ENCODE measurements at places on chromosomes 2 and 18. TPM values are rescaled to one million over a fixed set of nuclear protein-coding genes. Genes with fewer than 3 reads are reported as not detected.
A peak's percentile ranks its signal among the peaks of the same experiment; 100 is the strongest.

DNA sequence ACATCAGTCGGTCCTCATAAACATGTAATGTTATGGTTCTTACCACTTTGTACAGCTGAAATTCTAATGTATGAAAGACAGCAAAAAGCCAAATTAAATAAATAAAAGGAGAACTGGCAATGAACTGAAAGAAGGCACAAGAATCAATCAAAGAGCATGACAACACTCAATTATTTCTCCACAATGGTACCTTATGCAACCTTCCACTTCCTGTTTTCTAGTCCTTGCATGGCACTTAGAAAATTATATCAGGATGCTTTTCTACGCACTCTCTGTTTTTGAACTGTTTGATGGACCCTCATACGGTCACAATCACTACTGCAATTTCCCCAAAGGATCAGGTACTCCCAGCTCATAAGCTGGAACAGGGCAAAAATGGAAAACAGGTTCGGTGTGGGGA, 81.6 kb downstream of the EPB41L3 start:
- no peak for DNase-seq

DNA sequence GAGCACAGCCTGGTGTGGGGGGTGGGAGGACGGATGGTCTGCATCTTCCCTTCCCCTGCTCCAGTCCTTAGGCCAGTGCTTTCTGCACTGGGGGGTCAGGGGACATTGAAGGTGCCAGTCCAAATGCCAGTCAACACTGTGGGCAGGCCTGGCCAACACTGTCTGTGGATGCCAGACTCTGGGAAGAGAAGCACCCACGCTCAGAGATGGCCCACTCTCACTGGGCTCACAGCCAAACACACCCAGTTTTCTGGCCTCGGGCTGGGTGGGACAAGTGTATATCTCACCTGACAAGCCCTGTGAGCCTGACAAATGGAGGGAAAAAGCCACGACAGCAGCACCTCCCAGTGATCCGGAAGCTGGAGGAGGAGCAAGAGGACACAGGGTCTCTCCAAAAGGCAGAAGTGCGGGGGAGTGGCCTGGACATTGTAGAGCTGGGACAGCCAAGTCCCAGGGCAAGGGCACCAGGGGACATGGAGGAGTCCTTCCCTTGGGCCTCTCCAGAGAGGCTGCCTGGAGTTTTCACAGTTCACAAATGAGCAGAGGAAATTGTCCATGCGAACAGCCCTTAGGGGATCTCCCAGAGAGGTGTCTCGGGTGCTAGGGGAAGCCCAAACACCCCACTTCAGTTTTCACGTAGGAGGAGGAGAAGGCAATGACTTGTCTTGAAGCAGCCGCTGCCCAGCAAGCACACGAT, 79.3 kb downstream of the SDC1 start:
- DNase-seq, result no peak

DNA sequence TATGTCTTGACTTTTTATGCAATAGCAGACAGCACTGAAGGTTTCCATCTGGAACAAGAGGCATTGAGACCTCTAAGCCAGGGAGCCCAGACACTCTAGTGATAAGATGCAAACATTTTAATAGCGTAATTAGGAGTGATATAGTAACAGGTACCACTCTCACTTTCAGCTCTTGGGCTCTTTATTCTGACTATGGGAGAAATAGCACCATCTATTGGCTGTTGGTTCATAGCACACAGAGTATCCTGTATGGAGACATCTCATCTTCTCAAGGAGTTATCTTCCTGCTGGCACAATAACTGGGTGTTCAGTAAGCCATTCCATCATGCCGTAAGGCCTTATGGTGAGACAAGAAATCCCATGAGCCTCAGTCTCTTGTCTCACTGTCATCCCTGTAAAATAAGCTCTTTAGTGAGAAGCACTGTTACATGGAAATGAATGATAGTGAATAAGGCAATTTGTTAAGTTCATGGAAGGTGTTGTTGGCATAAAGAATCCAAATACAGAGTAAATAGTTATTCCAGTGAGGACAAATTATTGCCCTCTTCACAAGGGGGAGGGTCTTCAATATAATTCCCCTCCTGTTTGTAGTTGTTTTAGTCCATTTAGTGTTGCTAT, 48.3 kb downstream of the THUMPD2 start:
- peak; percentile 37 for DNase-seq

DNA sequence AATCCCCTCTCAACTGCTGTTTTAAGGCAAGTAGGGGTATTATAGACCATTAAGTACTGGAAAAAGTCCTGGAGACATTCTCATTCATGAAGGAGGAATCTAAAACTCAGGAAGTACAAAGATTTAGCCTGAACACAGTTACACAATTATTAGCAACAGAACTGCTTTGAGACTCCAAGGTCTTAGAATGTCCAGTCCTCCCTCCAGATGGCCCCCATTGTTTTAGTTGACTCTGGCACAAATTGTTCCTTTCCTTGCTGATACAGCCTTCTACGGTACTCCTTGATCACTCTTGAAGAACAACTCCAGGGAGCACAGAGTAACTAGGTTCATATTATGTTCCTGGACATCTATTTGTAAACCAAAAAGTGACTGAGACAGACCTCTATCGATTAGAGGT, 210.1 kb upstream of the RND3 start:
- no peak for DNase-seq

GRCh38 chr2:238897122-238897880, 49.4 kb downstream of the TWIST2 start:
- DNase-seq, result no peak

DNA sequence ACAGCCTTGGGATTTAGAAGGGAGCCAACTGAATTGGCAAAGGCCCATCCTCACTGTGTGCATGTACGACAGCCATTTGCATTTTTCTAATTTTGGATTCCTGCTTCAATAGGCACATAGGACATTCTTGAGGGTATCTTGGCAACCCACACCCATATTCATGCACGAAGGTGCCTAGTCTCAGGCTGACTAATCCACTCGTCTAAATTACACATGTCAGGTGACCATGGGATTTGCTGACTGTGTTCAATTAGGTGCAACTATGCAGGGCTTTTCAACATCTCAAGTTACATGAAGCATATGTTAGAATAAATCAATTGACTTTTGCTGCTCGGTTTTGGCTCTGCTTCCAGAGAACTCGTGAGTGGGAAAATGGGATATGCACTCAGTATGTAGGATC, 249.7 kb downstream of the SP3 start:
- peak; percentile 20 for DNase-seq

GRCh38 chr2:110971811-110972210, 148.9 kb upstream of the BCL2L11 start:
- DNase-seq, result no peak

DNA sequence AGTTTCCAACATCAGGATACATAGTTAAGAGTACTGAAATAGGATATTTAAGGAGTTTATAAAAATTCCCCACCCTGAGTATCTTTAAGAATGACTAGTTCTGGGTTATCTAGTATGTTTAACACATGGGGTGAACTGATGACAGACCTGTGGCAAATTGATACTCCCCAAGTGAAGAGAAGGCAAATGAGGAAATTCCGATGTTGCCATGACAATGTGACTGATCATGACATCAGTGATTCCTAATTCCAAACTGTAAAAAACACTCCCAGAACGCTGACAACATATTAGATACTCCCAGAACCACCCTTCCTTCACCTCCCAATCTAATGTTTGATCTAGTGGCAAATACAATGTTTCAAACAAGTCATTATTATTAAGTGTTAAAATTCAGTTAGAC, 77.6 kb downstream of the RBMS1 start:
- peak; percentile 81 for DNase-seq

- DNase-seq, result no peak
These were observed 32.7 kb upstream of the SPRED2 start for GRCh38 chr2:65465124-65465523.

GRCh38 chr2:135299165-135299564, 231.9 kb downstream of the ZRANB3 start:
- DNase-seq, result no peak

GRCh38 chr2:233234264-233234663, 17.2 kb upstream of the ATG16L1 start:
- DNase-seq, result no peak

GRCh38 chr2:122255924-122256323, 500.5 kb downstream of the TSN start:
- no peak for DNase-seq

- no peak for DNase-seq
These were observed 245.6 kb downstream of the FAM210A start for GRCh38 chr18:13480571-13481255.

GRCh38 chr2:231379266-231380215, 16.0 kb upstream of the B3GNT7 start:
- no peak for DNase-seq

- DNase-seq, result no peak
These were observed 41.5 kb downstream of the SUCLG1 start for GRCh38 chr2:84417453-84418145.

GRCh38 chr2:36294316-36294721, 61.3 kb upstream of the CRIM1 start:
- no peak for DNase-seq

DNA sequence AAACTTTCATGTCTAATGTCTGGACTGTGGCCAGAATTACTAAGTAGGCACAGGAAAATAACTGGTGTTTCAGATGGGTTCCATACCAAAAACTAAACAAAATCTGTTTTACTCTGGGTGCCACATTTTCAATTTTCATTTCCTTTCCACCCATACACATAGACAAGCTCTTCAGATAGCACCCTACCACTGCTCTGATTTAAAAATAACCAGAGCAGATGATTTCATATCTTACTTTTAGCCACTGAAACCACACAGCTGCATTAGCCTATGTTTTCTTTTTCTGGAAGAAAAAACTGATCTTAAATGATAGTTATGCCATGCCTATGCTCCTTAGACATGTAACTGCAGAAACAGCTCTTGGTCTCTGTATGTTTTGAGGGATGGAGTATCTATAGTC, 647.6 kb downstream of the CPS1 start:
- DNase-seq, result no peak

- DNase-seq, result no peak
These were observed 19.5 kb downstream of the INPP4A start for GRCh38 chr2:98463988-98464771.

DNA sequence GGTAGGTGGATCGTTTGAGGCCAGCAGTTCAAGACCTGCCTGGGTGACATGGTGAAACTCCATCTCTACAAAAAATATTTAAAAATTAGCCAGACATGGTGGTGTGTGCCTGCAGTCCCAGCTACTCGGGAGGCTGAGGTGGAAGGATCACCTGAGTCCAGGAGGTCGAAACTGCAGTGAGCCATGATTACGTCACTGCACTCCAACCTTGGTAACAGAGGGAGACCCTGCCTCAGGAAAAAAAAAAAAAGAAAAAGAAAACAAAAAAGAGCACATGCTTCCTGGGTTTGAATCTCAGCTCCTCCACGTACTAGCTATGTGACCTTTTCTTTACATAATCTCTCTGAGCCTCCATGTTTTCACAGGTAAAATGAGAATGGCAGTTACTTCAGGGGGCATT, 107.5 kb upstream of the STPG4 start:
- DNase-seq, result no peak

- DNase-seq, result peak; percentile 17
These were observed 108.0 kb downstream of the CDH19 start for GRCh38 chr18:66495844-66496243.

DNA sequence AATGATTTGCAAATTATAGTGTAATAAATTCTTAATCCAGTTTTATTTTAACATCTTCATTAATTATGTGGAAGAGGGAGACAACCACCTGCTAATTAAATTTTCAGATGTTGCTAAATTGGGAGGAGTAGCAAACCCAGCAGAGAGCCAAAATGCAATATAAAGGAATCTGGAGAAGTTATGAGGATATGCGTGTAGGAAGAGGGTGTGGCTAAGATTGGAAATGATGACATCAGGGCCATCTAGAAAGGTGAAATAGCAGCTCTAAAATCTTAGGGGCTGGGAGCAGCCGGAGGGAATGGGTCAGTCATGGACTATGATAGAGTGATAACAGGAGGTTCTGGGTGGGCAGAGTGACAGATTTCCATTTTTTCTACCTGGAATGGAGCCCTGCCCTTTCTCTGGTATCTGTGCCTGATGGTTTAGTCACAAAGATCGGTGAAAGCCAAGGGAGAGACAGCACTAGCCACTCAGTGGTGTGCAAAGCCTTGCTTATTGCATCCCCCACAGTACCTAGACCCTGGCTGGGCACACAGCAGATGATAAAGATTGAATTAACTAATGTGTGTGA, 379.2 kb upstream of the CELF4 start:
- no peak for DNase-seq

DNA sequence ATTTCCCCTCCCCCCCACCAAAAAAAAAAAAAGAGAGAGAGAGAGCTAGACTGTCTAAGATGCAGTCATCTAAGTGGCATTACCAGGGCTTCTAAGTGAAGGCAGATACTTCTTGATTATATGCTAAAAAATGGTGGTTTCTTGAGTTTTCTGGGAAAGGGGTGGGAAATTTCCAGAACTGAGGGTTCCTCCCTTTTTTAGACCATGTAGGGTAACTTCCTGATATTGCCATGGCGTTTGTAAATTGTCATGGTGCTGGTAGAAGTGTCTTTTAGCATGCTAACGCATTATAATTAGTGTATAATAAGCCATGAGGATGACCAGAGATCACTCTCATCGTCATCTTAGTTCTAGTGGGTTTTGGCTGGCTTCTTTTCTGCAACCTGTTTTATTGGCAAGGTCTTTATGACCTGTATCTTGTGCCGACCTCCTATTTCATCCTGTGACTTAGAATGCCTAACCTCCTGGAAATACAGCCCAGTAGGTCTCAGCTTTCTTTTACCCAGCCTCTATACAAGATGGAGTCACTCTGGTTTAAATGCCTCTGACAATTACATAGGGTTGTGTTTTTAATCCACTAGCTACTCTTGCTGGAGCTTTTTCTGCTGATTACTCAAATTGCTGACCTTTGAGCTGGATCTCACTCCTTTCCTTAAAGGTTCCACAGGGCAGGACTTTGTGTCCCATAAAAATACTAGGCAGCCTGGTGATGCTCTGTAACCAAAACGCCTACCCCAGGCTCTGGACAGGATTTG, 30.4 kb upstream of the PROKR1 start:
- no peak for DNase-seq

DNA sequence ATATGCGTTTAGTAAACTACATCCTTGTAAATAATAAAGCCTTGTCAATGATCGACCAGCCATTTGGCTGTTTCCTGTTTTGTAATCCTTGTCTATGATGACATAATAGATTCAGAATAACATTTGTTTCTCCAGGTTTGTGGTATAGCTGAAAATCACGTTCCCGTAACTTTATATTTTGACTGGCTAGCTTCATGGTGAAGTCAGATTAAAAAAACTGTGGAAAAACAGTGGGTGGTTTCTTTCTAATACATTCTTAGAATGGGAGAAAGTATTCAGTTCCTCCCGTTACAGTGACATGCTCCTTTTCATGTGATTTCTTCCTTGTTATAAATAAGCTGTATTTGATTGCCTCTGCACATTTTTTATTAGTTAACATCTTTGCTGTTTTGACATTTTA, 366.9 kb downstream of the NYAP2 start:
- peak; percentile 65 for DNase-seq

GRCh38 chr2:96142217-96143113, 2.8 kb downstream of the DUSP2 start:
- DNase-seq, result no peak

Gene GALNT5
- 70.6 TPM for total RNA-seq

Gene LRRC30
- total RNA-seq, result not detected

Gene XDH
- 0.51 TPM for total RNA-seq

Gene VAPA
- total RNA-seq, result 246 TPM

Gene ASAP2
- 66.1 TPM for total RNA-seq

Gene MGAT5
- total RNA-seq, result 32.5 TPM

Gene ACVR1C
- 0.83 TPM for total RNA-seq

Gene SH2D6
- 5.9 TPM for total RNA-seq

Gene PLEKHA3
- total RNA-seq, result 14.9 TPM

Gene OTX1
- 2.6 TPM for total RNA-seq

Gene ATOH8
- total RNA-seq, result 129 TPM

Gene ACMSD
- total RNA-seq, result not detected

Gene SCTR
- not detected for total RNA-seq

Data from LHCN-M2 (cell line).